Right lung (tissue), 10 donors: ENCODE measurements at places on chromosomes 3 and 15. TPM values are rescaled to one million over a fixed set of nuclear protein-coding genes. Genes with fewer than 3 reads are reported as not detected.

CYP8B1 gene
- 0.30 TPM for polyA plus RNA-seq

RBMS3 gene
- 41.4 TPM for polyA plus RNA-seq

RTP1 gene
- polyA plus RNA-seq: not detected

- DNase-seq: peak; percentile 65
These were observed at the start of gene DLEC1 for GRCh38 chr3:38039101-38039898. Gene DLEC1 (plus strand): TSS chr3:38039208. CDS start chr3:38039226, 18 bp downstream.

DNA sequence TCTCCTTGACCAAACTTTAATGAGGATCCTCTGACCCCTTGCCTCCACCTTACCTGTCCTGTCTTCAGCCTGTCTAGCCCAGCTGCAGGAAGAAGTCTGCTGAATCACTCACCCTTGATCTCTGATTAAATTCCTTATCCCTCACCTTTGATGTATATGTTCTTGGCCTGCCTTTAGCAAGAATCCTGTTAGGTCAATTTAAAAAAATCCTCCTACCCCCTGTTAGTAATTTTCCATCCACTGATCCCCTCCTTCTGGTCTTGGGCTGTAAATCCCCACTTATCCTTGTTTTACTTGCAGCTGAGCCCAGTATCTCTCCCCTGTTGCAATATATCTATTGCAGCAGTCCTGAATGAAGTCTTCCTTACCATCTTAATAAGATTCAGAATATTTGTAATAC lies 39.0 kb downstream of the MYH15 start:
- DNase-seq: no peak
